ENCODE measurements at places on chromosomes 6 and 20.

- no peak for DNase-seq
These were observed 654.5 kb upstream of the PTCHD4 start for GRCh38 chr6:48765352-48765961.

DNA sequence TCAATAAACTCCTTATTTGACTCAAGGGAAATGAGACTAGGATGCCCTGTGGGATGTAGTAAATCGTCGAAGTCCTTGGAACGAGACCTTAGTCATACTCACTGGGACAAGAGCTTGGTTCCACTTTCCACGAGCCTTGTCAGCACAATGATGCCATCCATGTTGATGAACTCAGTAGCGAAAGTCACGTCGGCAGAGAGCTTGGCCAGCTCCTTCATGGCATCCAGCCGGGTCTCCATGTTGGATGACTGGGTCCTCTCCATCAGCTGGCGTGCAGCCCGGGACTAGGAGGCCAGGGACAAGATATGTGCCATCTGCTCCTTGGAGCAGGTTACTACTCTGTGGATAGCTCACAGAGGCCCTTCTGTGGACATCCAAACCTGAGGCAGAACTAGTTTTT lies 17.5 kb downstream of the ELMO2 start:
- no peak for DNase-seq

GRCh38 chr6:137661601-137662000 lies 167.4 kb upstream of the OLIG3 start:
- no peak for DNase-seq

DNA sequence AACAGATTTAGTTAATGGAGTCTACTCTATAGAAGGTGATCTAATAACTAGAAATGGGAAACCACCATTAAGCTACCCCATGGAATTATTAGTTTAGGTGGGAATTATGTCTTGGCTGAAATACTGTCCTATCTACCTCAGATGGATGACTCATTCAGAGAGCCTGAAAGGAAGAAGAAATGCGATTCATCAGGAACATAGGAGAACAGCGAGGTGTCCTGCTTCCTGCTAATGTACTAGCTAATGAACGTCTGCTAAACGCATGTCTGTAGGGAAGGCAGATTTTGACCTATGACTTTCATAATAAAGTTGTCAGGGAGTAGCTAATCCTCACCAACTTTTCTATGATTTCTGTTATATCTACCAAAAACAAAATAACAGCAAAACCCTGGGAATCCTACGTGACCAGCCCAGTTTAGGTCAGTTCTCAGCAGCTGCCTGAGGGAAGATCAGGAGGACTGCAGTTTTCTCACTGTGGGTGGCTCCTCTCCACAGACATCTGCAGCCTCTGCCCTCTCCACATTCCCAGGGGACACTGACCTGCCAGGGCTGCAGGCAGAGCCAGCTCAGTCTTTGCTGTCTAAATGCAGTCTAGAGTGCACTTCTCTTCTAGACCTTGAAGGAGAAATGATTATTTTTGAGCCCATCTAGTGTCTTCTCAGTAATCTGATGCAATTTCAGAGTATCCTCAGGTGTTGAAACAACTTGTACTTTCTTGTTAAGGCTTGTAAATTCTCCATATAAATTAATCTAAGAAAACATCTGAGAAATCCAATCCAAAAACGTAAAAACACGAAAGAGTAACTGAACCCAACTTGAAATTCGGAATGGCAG lies 18.1 kb upstream of the SFT2D1 start:
- DNase-seq: no peak

DNA sequence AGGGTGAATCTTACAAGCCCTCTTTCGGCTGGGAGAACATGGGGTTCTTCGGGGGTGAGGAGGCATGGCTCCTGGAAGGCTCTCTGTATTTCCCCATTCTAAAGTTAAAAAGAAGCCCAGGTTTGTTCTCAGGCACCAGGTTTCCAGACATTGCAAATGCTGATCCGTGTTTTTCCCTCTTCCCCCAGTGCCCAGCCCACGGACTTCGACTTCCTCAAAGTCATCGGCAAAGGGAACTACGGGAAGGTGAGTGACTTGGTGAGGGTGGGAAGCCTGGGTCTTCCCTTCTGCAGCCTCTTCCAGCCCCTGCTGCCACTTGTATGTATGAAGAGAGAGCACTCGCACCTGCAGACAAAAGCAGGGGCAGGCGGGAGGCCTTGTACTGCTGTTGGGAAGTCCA lies 8.7 kb downstream of the SGK2 start:
- DNase-seq: no peak

DNA sequence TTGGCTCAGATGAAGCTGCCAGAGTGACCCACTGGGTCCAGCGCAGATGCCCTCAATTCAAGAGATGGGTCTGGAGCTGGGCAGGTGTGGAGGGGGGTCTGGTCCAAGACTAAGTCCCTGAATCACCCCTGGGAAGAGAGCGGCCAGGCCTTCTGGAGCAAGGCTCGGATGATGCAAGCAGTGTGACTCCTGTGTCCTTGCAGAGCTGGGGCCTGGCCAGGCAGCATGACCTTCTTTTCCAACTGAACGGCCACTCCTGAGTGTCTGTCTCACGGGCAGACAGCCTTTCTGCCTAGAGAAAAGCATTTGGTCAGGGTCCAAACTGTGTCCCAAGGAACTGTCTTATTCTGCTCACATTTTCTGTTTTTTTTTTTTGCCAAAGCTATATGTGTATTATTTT lies 42.6 kb upstream of the FNDC1 start:
- DNase-seq: no peak

- no peak for DNase-seq
These were observed 447.3 kb upstream of the GJE1 start for GRCh38 chr6:141685416-141685815.

GRCh38 chr6:136463743-136464142 lies 86.5 kb downstream of the MAP7 start:
- no peak for DNase-seq

All from NCI-H187 (cell line).